ENCODE measurements at places on chromosomes 11 and 22.

DNA sequence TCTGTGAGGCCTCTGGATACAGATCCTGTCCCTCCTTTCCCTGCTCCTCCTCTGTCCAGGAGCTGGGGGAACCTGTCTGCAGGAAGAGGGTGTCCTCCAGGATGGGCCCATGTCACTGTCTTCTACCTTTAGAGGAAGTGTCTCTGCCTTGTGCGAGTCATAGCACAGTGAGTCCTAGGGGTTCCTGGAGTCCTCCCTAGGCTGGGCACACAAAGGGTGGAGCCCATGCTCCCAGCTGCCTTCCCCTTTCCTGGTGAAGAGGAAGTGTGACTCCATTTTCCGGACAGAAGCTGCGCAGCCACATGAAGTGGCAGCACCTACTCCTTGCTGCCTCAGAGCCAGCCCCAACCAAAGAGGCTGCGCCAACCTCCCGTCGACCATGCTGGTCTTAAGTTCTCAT lies 112.2 kb downstream of the CTTN start:
- H3K27ac ChIP-seq, result no peak overlapping the region

GRCh38 chr22:20533095-20533878 lies 25.9 kb downstream of the MED15 start:
- no peaks in the 10 kb centered on the region for H3K27me3 ChIP-seq
- peaks cover 33% of the 10 kb centered on the region for H3K4me1 ChIP-seq
- no peaks in the 10 kb centered on the region for H3K36me3 ChIP-seq
- H3K4me3 ChIP-seq, result no peak overlapping the region
- H3K27ac ChIP-seq, result peak overlapping the region; percentile 83

DNA sequence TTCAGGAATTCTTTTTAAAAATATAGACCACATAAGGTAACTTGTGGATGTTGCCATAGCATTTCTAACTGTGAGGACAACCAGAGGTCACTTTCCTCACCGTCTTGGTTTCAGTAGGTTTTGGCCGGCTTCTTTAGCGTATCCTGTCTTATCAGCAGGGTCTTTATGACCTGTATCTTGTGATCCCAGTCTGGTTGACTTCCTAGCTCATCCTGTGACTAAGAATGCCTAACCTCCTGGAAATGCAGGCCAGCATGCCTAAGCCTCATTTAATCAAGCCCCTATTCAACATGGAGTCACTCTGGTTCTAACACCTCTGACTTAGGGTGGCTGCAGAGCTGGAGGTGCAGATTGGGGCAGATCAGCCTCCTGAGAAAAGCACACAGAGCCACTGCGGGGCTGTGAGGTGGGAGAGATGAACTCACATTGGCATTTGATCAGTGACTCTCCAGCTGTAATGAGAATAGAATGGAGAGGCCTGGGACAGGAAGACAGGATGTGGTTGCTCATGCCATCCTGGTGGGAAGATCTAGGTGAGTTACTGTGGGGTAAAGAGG lies 41.1 kb upstream of the TOP3B start:
- H3K4me1 ChIP-seq, result no peaks in the 10 kb centered on the region
- no peak overlapping the region for H3K4me3 ChIP-seq
- DNase-seq, result no peak
- no peaks in the 10 kb centered on the region for H3K27me3 ChIP-seq

DNA sequence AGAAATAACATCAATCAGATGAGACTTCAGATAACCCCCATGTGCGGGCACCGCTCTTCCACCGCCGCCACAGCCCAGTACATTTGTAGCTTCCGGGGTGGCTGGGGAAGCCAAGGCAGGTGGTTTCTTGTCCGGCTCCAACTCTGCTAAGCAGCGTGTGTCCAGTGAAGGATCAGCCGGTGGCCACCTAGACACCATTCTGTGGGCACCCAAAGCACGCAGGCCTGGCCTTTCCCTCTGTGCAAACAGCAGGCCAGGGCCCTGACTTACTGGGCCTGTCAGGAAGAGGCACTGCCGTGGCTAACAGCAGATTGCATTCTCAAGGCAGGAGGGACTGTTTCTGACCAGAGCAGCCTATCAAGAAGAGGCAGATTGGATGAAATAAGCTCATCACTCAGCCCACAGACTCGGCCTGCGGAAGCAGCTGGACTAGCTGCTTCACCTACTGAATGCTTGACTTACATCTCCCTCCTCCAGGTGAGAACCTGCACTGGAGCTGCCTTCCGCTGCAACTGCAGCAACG lies 74.8 kb downstream of the ETS1 start:
- H3K4me3 ChIP-seq, result no peak overlapping the region
- DNase-seq, result no peak
- H3K27ac ChIP-seq, result no peak overlapping the region
- no peaks in the 10 kb centered on the region for H3K36me3 ChIP-seq

DNA sequence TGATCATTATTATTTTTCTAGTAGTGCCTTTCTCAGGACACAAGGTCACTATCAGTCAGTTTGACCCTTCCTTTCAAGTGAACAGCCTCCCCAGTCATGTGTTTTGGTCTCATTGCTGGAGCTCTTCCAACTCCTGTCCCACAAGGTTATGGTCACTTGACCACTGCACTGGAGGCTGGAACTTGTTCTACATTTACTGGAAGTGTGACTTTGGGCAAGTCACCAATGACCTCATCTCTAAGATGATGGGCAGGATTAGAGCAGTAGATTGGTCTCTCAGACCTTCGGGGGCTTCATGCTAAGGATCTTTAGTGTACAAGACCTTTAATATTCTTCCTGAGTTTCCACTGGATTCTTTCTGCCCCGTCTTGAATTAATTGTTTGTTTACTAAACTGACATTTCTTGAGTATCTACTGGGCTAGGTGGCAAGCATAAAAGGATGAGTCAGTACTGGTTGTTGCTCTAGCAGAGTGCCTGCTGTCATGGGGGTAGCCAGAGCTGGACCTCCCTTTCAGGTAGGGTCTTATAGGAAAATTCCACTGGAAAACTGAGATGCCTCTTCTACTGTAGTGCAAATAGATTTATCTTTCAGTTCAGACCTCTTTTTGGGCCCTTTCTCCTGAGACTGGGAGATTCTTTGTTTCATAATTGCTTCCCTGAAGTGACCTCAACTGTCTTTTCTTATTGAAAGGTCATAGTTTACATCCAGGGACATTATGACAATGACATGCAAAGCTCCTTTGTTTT lies 106.8 kb downstream of the GRAMD1B start:
- H3K27me3 ChIP-seq, result no peaks in the 10 kb centered on the region
- H3K27ac ChIP-seq, result peak overlapping the region; percentile 80
- no peaks in the 10 kb centered on the region for H3K36me3 ChIP-seq
- H3K4me3 ChIP-seq, result no peak overlapping the region
- H3K4me1 ChIP-seq, result peaks cover 65% of the 10 kb centered on the region
- peak; percentile 62 for DNase-seq

DNA sequence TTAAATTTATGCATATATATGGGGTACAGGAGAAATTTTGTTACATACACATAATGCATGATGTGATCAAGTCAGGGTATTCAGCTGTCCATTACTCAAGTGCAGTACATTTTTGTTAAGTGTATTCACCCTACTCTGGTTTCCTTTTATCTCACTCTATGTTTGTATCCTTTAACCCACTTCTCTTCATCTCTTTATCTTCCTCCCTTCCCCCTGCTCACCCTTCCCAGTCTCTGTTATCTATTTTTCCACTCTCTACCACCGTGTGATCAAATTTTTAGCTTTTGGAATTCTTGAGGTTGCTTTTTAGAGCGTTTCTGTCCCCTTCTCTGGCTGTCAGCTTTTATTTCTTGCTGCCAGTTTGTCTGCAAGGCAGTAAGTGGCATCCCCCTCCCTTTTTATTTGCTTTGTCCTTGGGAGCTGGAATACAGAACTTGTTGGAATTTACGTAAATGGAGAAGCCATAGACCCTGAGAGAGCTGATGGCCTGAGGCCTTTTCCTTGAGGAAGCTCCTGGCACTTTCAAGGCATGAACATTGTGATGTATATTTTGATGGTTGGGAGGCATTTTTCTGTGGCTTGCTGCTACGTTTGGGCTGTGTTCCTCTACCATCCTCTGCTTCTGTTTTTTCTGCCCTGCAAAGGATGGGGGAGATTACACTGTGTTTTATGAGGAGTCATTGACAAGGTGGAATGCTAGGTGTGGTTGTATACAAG lies 148.6 kb downstream of the LDLRAD3 start:
- H3K36me3 ChIP-seq, result no peaks in the 10 kb centered on the region
- H3K27ac ChIP-seq, result no peak overlapping the region
- H3K4me3 ChIP-seq, result no peak overlapping the region
- no peaks in the 10 kb centered on the region for H3K27me3 ChIP-seq

DNA sequence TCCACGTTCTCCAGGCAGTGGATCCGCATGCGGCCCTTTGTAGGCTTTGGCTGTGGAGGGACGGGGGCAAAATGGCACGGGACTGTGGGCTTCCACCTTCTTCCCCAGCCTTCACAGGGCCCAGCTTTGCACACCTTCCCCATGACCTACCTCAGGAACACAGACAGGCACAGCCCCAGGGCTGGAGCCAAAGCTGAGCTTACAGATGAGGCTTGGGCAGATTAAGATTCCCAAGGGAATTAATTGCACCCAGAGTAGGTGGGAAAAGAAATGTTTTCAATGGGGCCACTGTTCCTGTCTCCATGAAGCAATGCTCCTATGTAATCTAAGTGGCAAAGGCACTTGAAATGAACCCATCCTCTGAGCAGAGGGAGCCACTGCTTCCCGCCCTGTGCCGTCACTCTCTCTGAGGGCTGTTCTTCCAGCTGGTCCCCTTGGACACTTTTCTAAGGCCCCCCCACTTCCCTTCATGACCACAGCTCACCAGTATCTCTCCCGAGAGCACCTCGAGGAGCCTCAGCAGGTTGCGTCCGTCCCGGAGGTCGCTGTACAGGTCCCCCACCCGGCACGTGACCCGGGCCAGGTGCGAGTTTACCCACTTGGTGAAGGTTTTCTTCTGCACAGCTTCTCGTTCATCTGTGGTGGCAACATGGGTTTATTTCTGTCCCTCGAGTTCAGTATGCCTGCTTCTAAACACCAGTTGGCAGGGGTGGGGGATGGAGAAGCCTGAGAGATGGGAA lies 13.5 kb downstream of the SPTBN2 start:
- H3K4me1 ChIP-seq, result peaks cover 8% of the 10 kb centered on the region
- H3K36me3 ChIP-seq, result peaks cover 14% of the 10 kb centered on the region
- H3K4me3 ChIP-seq, result no peak overlapping the region
- no peaks in the 10 kb centered on the region for H3K27me3 ChIP-seq
- no peak overlapping the region for H3K27ac ChIP-seq

- DNase-seq, result no peak
- no peak overlapping the region for H3K4me3 ChIP-seq
- no peaks in the 10 kb centered on the region for H3K27me3 ChIP-seq
- peaks cover 10% of the 10 kb centered on the region for H3K4me1 ChIP-seq
Measured at GRCh38 chr11:12741671-12742216, 67.5 kb downstream of the TEAD1 start.

GRCh38 chr11:93074352-93074751 lies 104.9 kb downstream of the MTNR1B start:
- H3K4me1 ChIP-seq, result no peaks in the 10 kb centered on the region
- no peak overlapping the region for H3K27ac ChIP-seq
- no peak overlapping the region for H3K4me3 ChIP-seq
- H3K27me3 ChIP-seq, result no peaks in the 10 kb centered on the region
- no peak for DNase-seq

GRCh38 chr11:36186340-36187175 lies 102.7 kb downstream of the COMMD9 start:
- H3K36me3 ChIP-seq, result no peaks in the 10 kb centered on the region
- H3K4me3 ChIP-seq, result no peak overlapping the region
- no peak for DNase-seq

- no peak for DNase-seq
- H3K4me3 ChIP-seq, result no peak overlapping the region
- no peaks in the 10 kb centered on the region for H3K36me3 ChIP-seq
- H3K27me3 ChIP-seq, result no peaks in the 10 kb centered on the region
- H3K27ac ChIP-seq, result no peak overlapping the region
Measured at GRCh38 chr11:96103102-96103501, 179.2 kb upstream of the MTMR2 start.

DNA sequence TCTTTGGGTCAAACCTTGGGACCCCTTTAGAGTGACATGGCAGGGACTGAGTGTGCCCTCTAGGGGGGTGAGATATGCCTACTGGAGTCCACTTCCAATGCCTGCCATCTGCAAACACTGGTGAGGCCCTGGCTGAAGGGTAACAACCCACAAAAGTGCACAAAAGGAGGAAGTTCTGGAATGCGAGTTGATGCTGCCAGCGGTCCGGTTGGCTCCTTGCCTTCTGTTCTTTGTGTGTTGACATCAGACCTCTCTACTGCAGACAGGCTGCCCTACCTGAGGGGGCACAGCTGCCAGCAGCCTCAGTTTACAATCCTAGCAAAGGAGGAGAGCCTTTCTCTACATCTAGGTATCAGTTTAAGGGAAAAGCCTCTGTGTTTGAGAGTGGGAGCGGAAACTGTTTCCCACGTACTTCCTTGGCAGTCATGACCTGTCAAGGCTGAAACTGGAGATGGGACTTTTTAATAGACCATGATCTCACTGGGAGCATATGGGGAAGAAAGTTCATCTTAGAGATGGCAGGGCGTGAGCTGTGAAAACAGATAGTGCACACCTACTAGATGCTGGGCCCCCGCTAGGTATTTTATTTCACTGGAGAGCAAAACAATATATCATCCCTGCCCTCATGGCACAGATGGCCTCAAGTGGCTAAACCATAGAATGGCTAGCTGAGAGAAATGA lies 27.2 kb downstream of the BMAL1 start:
- no peak overlapping the region for H3K4me3 ChIP-seq
- H3K27ac ChIP-seq, result no peak overlapping the region

DNA sequence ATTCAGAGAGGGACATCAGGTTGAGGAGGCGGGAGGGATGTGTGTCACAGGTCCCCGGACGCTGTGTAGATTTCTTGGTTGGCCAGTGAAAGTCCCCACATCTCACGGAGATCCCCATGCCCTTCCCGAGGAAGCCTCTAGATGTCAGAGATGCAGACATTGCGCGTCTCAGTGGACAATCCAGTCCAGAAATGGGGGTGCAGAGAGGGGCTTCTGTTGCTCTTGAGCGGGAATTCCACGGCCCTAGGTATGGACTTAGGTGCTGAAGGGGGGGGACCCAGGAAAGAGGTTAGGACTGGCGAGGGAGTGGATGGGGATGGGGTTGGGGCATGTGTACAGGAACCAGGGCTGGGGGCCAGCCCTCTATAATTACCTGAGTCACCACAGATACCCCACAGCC lies 7.0 kb downstream of the THY1 start:
- H3K27me3 ChIP-seq, result peaks cover 3% of the 10 kb centered on the region
- no peak overlapping the region for H3K27ac ChIP-seq
- H3K36me3 ChIP-seq, result no peaks in the 10 kb centered on the region
- no peak for DNase-seq

DNA sequence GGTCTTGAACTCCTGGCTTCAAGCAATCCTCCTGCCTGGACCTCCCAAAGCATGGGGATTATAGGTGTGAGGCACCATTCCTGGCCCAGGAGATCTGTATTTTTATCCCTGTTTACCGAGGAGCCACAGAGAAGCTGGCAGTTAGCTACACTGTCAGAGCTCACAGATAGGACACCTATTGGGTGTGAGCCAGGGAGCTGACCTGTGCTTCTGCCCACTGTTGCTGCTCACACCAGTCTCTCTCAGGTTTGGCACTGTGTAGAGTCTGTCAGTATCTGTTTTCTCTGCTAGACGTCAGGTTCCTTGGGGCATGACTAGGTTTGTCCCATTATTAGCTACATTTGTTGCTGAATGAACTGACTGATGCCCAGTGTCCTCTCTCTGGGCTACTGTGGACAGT lies 17.5 kb downstream of the PPP6R2 start:
- no peak overlapping the region for H3K27ac ChIP-seq
- DNase-seq, result no peak
- H3K27me3 ChIP-seq, result no peaks in the 10 kb centered on the region
- H3K4me1 ChIP-seq, result peaks cover 24% of the 10 kb centered on the region
